Urinary bladder (tissue), 4 donors: ENCODE measurements at places on chromosomes 1 and 21. TPM values are rescaled to one million over a fixed set of nuclear protein-coding genes. Genes with fewer than 3 reads are reported as not detected.

DNA sequence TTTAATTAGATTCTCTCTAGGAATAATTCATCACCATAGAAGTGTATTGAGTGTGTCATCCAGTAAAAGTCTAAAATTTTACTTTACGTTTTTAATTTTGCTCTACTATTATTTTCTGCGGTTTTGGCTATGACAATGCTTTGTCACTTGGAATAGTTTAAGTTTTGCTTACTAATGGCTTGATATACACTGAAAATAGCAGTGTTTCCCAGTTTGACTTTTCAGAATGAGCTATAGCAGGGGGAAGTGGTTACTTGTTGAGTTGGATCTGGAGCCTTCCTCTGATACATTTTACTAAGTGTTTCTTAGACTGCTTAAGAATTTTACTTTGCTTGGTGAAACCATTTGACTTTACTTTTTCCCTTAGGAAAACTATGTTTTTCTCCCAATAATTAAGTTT lies 5.0 kb downstream of the DNAJC16 start:
- DNase-seq = no peak

DNA sequence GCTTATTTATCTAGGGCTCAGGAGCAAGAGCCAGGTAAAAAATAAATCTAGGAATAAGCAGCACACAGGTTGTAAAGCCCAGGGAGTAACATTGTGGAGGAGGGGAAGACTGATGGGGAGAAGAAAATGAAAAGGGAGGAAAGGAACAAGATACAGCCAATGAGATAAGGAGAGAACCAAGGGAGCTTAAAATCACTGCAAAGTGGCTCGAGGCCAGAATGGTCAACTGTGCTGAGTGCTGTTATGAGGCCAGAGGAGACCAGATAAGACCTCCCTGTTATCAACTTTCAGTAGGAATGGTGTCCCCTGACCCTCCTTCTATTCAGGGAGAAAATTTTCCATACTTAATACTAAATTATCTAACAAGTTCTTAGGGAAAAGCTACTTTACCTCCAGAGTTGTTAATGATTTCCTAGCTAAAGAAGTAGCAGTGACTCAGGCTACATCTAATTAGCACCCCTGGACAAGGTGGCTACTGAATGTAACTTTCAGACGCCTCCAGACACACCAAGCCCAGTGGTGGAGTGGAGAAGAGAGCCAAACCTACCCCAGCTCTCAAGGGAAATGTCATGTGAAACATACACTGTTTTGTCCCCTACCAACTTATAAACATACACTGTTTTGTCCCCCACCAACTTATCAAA lies 25.5 kb downstream of the ENAH start:
- DNase-seq = no peak

DNA sequence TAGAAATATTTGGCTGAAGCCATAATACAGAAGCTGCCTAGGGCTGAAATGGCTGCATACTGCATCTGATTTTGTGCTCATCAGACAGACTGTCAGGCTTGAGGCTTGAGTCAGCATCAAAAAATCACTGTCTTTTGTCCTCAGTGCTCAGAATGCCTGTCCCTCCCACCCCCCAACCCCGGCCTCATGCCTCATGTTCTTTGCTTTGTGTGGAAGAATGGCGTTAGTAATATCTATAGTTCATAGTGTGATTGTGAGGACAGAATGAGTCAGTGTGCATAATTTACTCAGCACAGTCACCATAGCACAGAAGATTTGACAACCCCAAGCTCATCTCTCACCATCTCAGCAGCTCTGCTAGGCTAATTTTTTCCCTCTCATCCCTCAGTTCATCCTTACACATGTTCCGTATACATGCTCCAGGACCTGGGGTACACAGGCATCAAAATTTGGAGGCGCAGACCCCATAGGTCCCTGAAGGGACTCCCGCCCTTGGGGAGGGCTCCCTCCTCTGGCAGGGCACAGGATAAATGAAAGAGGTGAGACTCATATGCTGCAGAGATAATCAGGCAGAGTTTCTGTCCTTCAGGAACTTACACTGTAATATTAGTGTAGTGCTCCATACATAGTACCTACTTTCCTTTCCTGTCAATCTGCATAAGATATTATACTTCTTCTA lies 159.1 kb upstream of the C8B start:
- no peak for DNase-seq

Gene JTB
- total RNA-seq = 99.5 TPM

Gene TAF13
- total RNA-seq = 55.9 TPM

- no peak for DNase-seq
These were observed 1.5 kb downstream of the ZNF691 start for GRCh38 chr1:42847721-42848460.

DNA sequence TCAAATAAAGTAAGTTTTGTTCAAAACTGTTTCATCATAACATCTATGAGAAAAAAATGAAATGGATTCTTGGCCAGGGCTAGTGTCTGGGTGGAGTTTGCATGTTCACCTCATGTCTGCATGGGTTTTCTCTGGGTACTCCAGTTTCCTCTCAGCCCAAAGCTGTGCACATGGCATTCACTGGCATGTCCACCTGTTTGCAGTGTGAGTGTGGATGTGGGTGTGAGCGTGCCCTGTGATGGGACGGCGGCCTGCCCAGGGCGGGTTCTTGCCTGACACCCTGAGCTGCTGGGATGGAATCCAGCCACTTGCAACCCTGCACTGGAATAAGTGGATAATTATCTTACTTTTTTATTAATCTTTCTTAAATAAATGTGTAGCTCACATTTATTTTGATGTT lies 185.5 kb downstream of the RYR2 start:
- DNase-seq = no peak

Gene TAS1R1
- not detected for total RNA-seq

Gene RAB7B
- total RNA-seq = 11.5 TPM
